ENCODE measurements at places on chromosomes 7 and 10.

DNA sequence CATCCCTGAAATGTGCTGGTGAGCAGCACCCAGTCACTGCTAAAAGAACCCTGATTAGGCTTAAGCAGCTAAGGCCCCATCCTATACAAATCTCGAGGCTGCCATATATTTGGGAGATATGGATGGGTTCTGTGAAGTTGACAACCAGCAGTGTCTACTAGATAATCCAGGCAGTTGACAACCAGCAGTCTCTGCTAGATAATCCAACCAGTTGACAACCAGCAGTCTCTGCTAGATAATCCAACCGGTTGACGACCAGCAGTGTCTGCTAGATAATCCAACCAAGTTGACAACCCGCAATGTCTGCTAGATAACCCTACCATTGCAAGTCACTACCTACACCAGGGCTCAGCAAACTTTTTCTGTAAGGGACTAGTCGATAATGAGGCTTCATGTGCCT, 58.3 kb upstream of the KDM7A start:
- no peak for DNase-seq

DNA sequence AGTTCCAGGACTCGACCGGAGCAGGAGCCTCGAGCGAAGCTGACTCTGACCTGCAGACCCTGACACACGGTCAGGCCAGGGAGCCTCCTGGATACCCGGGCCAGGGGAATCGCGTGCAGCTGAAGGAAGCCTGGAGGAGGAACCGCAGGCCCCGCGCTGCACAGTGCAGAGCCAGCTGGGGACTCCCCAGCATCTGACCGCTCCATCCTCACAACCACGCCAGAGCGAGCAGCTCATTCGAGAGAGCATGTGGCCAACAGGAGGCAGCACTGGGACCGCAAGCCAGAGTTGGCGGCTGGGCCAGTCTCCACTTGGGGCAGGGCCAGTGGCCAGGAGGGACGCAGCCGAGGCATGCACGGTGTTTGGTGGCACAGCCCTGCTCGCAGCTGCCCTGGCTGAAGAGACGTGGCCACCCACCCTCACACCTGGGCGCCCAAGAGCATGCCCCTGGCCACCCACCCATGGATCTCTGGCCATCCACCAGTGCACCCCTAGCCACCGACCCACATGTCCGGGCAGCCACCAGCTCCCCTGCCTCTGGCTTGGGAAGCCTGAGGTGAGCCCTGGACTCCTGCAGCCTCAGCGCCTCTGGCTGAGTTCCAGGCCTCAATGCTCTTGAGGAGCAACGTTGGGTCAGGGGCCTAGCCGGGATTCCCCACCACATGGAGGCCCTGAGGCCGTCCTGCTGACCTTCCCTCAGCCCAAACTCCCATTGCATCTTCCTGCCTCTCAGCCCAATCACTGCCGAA, 213.9 kb downstream of the ELFN1 start:
- DNase-seq: no peak

GRCh38 chr7:105156731-105157130, 142.7 kb downstream of the KMT2E start:
- no peak for DNase-seq

DNA sequence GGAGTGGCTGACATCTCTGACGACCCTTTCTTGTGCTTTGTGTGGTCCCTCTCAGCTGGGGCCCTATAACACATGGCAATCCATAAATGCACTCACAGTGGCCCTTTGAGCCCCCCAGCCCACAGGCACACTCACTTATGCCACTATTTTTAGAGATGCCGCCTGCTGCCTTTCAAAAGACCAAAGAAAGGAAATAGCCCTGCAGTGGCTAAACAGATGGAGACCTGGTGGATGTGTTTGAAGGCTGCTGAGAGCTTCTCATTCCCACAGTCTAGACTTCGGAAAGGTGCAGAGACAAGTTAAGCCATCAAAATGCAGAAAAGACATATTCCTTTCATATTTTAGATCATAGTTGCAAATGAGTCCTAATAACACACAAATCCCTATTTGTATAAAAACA, 42.0 kb upstream of the PDZD8 start:
- no peak for DNase-seq

DNA sequence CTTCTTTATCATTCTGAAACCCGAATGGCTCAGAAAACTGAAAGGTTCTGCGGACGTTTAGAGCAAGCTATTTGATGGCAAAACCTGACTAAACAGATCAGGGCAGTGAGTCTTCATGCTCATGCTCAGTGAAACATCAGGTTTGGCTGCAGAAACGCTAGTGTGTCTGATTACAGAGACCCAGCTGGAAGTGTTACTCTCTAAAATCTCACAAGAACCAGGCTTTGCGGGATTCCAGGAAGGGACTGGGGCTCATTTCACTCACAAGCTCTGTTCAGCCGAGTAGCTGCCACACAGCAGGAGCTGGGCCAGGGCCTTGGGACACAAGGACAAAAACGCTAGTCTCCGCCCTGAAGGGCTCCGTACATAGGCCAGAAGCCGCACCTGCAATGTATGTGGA, 2.9 kb downstream of the PITRM1 start:
- no peak for DNase-seq

- DNase-seq: no peak
Observed at GRCh38 chr7:88452646-88453045, 146.0 kb upstream of the STEAP4 start.

GRCh38 chr7:136857573-136857972, 10.9 kb upstream of the CHRM2 start:
- DNase-seq: no peak

DNA sequence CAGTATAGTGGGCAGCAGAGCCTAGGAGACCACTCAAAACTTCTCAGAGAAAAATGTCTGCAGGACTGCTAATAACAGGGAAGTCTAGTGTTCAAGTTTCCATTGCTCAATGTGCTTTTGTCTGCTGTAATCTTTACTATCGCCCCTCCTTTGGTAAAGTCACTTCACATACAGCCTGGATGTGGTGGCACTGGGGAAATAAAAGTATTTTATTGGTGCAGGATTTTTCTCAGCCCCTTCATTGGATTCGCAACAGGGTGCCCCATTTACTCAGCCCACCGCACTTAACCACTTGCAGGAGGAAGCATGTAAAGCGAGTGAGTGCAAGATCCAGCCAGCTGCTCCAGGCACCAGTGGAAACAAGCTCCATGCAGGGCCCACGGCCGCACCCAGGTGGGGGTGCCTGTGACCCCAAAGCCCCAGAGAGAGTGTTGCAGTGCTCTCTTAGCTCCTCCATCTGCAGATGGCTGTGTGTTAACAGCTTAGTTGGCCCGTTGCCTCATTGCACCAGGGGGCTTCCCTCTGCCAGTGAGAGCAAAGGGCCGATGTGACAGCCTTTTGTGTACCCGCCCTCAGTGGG, 163.5 kb upstream of the TMEM72 start:
- DNase-seq: no peak

Data from activated CD4-positive, CD25-positive, alpha-beta regulatory T cell treated with anti-CD3 and anti-CD28 coated beads, Interleukin-2, amount 50 U/mL, for 16 hours (primary cell).